ENCODE measurements at places on chromosomes 5 and 9.
A peak's percentile ranks its signal among the peaks of the same experiment; 100 is the strongest.

- no peak for DNase-seq
Observed at GRCh38 chr9:109381011-109381729, 60.3 kb upstream of the EPB41L4B start.

DNA sequence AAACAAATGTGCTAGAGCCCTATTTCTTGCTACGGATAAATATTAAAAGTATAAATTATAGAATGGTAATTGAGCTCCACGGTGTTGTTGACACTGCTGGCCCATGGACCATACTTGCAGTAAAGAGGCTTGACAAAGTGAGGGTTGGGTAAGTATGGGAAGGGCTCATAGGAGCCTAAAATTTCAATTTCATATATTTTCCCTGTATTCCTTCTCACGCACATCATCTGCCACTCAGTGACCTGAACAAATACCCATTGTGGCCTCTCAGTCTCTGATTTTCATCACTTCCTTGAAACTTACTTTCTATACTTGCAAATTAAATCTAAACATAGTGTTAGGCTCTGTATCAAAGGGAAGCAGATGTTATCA lies 116.5 kb downstream of the PIK3R1 start:
- no peak for DNase-seq

DNA sequence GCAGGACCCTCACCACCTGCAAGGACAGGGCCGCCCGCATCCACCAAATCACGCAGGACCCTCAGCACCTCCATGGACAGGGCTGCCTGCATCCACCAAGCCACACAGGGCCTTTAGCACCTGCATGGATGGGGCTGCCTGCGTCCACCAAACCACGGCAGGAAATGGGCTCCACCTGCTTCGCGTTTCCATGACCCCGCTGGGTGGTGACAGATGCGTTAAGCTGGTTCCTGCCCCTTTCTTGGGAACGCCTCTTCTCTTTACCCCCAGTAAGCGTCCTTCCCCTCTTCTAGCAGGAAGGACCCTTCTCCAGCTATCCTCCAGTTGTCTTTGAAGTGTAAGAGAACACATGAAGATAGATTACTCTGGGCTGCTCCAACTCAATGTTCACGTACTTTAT lies 13.5 kb downstream of the FBP1 start:
- no peak for DNase-seq

GRCh38 chr9:27659571-27659970 lies 86.3 kb upstream of the C9orf72 start:
- no peak for DNase-seq

GRCh38 chr5:78659114-78659513 lies 10.5 kb upstream of the LHFPL2 start:
- DNase-seq, result no peak

GRCh38 chr9:113580954-113581311 lies 117.4 kb downstream of the RGS3 start:
- peak; percentile 19 for DNase-seq

- DNase-seq, result no peak
Observed at GRCh38 chr5:116409591-116410296, 164.9 kb downstream of the SEMA6A start.

DNA sequence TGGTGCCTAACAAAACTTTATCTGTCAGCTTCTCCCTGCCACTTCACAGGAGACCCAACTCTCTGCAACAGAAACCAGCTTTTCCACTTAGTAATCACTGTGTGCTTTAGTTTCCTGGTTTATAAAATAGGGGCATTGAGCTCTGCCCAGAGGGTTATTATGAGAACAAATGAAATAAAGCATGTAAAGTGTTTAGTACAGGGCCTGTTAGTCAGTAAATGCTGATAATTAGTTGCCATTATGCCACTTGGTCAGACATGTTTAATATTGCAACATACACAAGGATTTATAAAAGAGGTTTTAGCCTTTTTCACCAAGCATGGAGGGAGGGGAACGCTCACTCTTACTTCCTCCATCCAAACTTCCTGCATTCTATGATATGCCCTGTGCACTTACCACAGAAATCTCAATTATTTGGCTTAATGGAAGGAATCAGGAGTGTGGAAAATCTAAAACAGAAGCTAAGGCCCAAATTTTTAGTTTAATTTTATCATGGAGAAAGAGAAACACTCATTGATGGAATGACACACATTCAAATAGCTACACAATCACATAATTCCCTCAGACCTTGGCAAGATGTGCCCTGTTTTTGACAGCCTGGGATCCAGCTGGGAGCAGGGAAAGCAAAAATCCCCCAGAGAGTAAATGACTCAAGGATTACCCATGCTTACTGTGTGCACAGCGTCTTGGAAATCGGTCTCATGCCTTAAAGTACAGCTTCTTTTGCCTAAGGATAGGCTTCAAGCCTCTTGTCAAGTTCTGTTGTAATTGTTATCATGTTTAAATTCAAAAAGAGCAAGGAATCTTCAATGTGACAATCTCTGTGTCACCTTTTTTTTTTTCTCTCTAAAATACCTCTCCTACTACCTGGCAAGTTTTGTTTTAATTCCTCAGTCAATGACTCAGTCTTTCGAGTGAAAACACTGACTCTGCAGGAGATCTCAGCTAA lies 34.0 kb downstream of the ZNF474 start:
- DNase-seq, result no peak

DNA sequence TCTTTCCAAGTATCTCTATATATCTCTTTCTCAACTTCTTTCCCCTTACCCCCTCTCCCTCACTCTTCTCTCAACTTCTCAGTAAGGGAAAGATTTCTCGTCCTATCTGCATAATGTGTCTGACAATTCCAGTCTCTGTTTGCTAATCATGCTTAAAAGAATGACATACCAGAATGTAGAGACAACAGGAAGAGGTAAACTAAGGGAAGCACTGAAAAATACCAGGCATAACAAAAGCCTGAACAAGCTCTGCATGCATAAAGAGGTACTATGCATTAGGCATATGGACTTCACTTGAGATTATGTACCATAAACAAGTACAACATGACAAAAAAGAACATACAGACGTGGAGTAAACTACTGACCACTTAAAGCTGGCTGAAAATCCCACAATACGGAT lies 62.6 kb downstream of the SEMA5A start:
- DNase-seq, result no peak

GRCh38 chr9:8468045-8468637 lies 668.6 kb upstream of the DMAC1 start:
- no peak for DNase-seq

GRCh38 chr9:93711002-93711401 lies 134.6 kb downstream of the PHF2 start:
- no peak for DNase-seq

DNA sequence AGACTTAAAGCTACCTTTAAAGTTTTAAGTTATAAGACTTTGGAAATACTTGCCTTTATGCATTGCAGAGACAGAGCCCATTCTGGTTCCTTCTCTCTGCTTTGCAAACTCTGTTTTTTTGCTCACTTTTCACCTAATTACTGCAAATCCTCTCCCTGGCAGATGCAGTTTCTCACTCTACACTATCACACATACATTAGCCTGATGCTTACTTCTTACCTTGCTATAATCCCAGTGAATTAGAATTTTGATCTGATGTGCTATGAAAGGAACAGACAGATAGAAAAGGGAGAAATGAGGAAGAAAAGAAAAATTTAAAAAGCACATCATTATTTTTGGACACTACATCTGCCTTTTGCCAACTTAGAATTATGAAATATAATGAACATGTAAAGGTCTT lies 489.5 kb upstream of the EDIL3 start:
- no peak for DNase-seq

- no peak for DNase-seq
Observed at GRCh38 chr9:13532407-13532806, 252.9 kb upstream of the MPDZ start.

GRCh38 chr5:123206618-123207017 lies 117.6 kb downstream of the PRDM6 start:
- no peak for DNase-seq

DNA sequence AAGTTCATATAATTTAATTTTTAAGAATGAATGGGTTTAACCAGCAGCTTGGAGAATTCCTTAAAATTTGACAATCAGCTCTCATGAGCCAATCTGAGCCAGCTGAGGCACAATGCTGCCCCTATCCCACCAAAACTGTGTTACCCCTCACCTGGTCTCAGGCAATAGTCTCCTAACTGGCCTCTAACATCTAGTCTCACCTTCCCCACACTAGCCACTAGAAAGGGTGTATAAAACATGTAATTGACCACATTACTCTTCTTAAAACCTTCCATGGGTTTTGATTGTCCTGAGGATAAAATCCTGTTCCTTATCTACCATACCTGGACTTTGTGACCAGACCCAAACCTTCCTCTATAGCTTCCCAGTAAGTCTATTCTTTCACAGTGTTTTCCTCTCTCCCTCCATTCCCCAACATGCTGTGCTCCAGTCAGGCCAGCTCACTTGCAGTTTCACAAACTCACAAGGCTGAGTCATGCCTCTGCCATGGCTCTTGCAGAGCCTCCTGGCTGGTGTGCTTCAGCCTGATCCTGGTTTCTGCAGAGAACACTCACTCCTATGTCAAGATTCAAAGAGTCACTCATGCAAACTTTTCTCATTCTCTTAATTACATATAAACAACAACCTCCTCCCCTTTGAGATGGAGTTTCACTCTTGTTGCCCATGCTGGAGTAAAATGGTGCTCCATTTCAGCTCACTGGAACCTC lies 16.0 kb upstream of the ZCCHC7 start:
- DNase-seq, result peak; percentile 48

- DNase-seq, result no peak
Observed at GRCh38 chr5:92455011-92455410, 1071.9 kb upstream of the ARRDC3 start.

DNA sequence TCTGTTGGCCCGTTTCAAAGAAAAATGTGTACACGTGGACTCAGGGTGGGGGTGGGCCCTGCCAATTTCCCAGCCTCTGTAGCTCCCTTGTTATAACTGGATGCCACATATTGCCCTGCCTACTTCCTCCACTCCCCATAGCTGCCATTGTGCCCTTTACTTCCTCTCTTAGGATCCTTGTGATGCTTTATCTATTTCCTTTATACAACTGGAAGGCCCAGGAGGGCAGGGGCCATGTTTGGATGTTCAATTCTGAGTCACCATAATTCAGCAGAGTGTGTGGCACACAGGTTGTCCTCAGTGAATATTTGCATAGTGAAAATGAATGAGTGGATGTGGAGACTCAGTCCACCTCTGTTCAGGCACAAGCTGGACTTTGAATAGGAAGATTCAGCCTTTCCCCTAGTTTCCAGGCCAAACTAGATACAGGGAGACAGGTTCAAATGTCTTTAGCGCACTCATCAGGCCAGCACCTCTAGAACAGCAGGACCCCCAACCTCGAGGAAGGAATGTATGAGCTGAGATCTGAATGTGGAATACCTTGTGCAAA lies 10.6 kb upstream of the FEM1C start:
- no peak for DNase-seq

DNA sequence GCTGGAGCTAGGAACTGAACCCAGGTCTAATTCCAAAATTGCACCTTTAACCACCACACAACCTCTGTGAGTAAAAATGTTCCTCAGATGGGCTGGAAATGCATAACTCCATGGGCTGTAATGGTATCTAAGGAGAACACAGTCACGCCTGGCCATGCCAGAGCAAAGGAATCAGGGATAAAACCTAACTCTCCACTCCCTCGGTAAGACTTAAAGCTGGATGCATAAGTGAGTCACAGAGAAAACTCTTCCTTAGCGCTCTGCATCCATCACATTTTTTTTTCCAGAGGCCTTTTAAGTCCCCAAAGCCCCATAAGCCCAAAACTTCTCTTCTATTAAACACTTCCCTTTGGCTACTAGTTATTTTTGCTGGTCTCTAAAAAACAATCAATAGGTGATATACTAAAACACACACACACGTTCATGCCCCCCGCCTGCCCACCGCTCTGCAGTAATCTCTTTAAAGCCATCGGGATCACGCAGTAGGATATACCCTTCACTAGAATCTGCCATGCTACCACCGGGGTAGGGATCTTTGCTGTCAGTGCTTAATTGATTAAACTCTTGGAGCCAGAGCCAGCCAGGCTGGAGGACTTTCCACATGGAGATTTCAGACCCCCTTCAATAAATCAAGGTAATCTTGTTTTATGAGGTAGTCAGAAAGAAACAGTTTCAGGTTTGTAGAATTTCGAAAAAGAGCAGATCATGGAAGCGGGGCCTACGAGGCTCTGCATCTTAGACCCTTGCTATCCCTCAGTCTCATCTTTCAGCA lies 212.9 kb downstream of the MAPKAP1 start:
- DNase-seq, result no peak

DNA sequence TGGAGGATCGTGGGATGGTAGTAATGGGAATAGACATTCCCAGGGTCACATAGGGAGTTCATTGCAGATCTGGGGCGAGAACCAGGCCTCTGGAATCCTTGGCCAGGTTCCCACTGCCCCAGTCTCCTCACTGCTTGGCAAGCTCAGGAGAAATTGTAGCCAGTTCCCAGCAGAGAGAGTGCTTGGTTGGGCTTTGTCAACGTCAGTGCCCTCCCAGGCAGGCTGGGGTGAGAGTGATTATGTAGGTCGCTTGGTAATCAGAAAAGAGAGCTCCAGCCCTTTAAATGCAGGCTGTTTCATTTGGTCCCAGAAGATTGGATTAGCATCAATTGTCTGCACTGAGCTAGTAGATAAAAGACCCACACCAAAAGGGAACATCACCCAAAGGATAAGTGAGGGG lies 51.8 kb upstream of the GALNT10 start:
- DNase-seq, result no peak

DNA sequence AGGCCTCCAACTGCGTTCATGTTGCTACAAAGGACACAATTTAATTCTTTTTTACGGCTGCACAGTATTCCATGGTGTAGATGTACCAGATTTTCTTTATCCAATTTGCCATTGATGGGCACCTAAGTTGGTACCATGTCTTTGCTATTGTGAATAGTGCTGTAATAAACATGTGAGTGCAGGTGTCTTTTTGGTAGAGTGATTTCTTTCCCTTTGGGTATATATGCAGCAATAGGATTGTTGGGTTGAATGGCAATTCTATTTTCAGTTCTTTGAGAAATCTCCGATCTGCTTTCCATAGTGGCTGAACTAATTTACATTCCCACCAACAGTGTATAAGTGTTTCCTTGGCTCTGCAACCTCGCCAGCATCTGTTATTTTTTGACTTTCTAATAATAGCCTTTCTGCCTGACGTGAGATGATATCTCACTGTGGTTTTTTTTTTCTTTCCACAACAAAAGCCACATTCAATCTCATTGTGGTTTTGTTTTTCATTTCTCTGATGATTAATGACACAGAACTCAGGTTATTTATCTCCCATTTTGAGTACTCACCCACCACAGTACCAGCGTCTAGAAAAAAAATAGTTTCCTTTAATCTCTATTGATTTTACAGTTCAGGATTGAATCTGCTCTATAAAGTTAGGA lies 21.9 kb downstream of the ARRDC3 start:
- DNase-seq, result peak; percentile 54

GRCh38 chr5:172110260-172110815 lies 77.7 kb downstream of the STK10 start:
- DNase-seq, result no peak

- no peak for DNase-seq
Observed at GRCh38 chr5:152511531-152512132, 106.6 kb upstream of the NMUR2 start.

- DNase-seq, result no peak
Observed at GRCh38 chr9:25480696-25481095, 197.5 kb downstream of the TUSC1 start.

GRCh38 chr5:116502616-116503015 lies 72.0 kb downstream of the SEMA6A start:
- DNase-seq, result no peak

Measured in activated CD4-positive, alpha-beta T cell treated with anti-CD3 and anti-CD28 coated beads, Interleukin-2, Interleukin-4, amounts not matched to agents 100 ng/mL and 50 ng/mL, durations not matched to agents 16 hours and 8 hours (primary cell).